Epithelial cell of prostate (primary cell): ENCODE measurements at places on chromosomes 5 and 9.

- DNase-seq = no peak
Observed at GRCh38 chr9:120396931-120397330, 183.0 kb downstream of the CDK5RAP2 start.

DNA sequence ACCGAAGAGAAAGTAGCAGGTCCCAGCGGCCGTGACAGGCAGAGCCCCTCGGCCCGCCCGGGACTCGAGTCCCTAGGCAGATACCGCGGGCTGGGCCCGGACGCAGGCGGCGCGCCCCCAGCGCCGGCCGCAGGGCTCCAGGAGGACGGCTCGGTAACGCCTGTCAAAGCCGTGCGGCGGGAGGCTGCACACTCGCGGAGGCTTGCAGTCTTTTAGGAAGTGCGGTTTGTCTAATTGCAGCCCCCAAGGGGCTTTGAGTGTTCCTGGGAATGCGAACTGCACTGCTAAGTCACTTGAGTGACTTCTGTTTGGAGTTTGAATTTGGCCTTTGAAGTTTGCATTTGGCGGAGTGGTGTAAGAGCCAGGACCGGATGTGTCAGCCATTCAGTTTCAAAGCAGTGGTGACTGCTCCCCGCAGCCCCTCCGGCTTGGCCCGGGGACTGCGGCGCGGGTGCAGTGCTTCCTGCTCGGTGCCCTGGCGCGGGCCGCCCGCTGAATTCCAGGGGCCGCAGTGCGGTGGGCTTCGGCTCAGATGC lies 1.3 kb downstream of the MAP3K1 start:
- DNase-seq = no peak

DNA sequence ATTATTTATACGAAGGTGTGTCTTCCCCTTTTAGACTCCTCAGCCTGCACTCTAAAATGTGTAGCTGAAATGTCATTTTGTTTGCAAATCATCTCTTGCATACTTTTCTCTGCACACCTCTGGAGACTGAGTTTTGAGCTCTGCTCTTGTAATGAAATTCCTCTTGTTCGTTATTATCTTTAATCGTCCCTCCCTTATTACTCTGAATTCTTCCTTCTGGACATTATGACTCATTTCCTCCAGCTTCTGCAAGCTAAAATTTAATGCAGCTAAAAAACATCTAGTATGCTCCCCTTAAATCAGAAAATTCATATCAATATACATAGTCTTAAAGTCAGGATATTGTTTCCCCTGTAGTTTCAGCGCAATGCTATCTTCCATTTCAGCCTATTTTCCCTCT lies 13.5 kb downstream of the ISL1 start:
- no peak for DNase-seq

GRCh38 chr5:145971108-145971507 lies 34.7 kb downstream of the SH3RF2 start:
- no peak for DNase-seq

DNA sequence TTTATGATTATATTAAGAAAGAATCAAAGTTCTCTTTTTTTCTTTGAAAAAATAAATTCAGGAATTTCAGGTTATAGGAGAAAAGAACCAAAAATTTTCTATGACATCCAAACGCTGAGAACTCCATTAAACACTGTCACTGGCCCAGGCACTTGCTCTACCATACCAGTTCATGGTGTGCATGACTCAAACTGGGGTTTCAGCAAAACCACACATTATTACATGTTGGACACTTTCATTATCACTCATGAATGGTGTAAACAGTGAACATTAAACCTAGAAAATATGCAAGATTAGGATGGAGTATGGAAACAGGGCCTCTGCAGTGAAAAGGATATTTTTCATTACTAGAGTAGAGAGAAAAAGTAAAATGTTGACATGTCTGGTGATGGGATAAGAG lies 369.9 kb upstream of the FAM174A start:
- no peak for DNase-seq

GRCh38 chr9:106532306-106533015 lies 330.5 kb upstream of the ZNF462 start:
- no peak for DNase-seq

- no peak for DNase-seq
Observed at GRCh38 chr5:25405850-25406249, 761.1 kb upstream of the CDH10 start.

- no peak for DNase-seq
Observed at GRCh38 chr9:133374612-133375115, 1.2 kb downstream of the SURF4 start.

DNA sequence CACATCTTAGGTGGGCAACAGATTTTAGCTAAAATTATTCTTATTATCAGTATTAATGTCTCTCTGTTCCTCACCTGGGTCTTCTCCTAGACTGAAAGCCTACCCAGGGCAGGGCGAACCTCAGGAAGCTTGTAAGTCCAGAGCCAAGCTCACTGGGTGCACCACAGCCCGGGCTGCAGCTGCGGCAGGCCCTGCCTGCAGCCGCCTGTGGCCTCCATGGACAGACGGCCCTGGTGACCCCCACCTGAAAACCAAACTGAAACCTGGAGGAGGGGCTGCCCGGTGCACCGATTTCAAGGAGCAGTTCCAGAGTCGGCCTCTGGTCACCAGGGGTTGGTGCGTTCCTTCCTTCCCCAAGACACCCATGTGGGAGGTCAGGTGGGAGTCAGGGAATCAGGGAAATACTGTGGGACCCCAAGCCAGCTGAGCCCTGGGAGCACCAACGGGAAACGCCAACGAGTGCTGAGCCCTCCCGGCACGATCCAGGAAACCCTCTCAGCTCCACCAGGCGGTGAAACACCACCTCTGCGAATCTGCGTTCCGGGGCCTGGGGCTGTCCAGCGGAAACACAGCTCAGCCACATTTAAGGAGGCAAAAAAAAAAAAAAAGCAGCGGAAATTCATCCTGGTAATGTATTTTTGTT lies 68.6 kb upstream of the PPP1R26 start:
- no peak for DNase-seq

GRCh38 chr9:27441741-27442070 lies 82.4 kb upstream of the IFNK start:
- no peak for DNase-seq

- DNase-seq = no peak
Observed at GRCh38 chr5:1416856-1417469, 28.3 kb downstream of the SLC6A3 start.
